ENCODE measurements at places on chromosomes 1 and 21.

- no peak for DNase-seq
Measured at GRCh38 chr1:232463225-232463624, 166.7 kb downstream of the SIPA1L2 start.

- DNase-seq, result no peak
Measured at GRCh38 chr1:58702261-58703141, 2.6 kb upstream of the MYSM1 start.

GRCh38 chr1:119467857-119468668 lies 38.9 kb upstream of the HSD3B1 start:
- DNase-seq, result no peak

DNA sequence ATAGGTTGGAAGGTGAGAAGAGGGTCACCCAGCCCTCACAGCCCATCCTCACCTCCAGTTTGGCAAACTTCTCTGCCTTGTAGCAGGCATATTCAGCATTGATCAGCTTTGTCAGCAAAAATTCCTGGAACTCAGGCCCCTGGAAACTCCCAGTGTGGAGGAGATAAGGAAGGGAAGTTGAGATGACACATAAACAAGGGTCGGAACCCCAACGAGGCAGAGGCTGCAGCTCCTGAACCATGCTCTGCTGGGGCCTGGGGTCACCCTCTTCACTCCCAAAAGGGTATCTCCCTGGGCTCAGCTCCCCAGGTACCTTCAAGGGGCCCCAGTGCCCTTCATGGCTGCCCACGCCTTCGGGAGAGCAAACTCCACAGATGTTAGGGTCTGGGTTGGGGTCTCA lies 60.4 kb downstream of the RAP1GAP start:
- no peak for DNase-seq

GRCh38 chr1:22681556-22682276 lies 28.7 kb downstream of the C1QB start:
- no peak for DNase-seq

GRCh38 chr1:78229344-78229743 lies 183.6 kb downstream of the GIPC2 start:
- no peak for DNase-seq

GRCh38 chr1:100511058-100511457 lies 26.9 kb upstream of the GPR88 start:
- no peak for DNase-seq

- no peak for DNase-seq
Measured at GRCh38 chr1:11470912-11471311, 8.0 kb upstream of the DISP3 start.

- DNase-seq, result no peak
Measured at GRCh38 chr21:32022146-32022545, 149.3 kb downstream of the HUNK start.

DNA sequence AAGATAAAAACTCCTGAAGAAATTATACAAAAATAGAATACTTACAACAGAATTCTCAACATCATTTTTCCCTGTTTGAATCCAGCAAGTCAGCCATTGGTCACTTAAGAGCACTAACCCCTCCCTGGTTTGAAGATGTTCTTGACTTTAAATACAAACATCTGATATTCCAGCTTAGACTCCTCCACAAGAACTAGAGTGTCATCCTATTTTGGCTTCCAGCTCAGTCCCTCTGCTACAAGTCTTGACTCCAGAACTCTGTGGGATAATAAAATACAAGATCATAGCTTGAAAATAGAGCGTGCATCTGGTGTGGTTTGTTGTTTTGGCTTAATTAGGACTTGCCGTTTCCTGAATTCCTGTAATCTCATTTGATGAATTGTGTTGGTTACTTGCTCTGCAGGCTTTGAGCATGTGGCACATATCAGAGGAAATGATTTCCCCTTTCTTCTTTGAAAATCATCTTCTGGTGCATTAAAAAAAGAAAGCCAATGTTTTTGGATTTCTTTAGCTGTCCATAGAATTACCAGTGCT lies 63.7 kb upstream of the DPT start:
- DNase-seq, result no peak

DNA sequence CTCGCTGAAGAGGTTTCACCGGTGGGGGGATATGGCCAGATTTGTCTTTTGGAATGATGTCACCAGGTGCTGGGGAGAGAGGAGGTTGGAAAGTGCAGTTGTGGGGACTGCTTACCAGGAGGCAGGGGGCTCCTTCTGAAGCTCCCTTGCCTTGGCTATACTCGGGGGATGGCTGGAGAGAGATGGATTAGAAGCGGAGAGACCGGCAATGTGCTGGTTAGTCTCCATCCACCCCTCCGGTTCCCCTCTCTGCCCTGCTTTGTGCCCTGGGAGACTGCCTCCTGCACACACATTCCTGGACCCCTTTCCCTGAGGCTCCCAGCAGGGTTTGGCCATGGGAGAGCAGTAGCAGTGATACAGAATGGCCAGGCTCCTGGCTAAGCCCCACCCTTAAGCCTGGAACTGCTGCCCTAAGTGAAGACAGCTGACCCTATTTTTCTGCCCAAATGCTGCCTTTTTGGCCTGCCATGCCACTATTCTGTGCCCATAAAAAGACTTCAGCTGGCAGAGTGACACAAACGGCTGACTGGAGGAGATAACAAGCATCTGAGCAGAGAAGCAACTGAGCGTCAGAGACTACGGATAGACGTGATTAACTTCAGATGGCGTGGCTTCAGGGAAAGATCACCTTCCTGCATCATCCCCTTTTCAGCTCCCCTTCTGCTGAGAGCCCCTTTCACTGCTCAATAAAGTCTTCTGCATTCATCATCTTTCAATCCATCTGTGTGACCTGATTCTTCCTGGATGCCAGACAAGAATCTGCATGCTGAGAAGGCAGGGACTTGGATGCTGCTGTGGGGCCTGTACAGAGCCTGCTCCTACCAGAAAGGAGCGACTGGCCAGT lies 14.5 kb upstream of the VPS13D start:
- no peak for DNase-seq

- no peak for DNase-seq
Measured at GRCh38 chr1:207306023-207306422, 15.5 kb upstream of the CD55 start.

GRCh38 chr1:232868793-232869491 lies 63.7 kb downstream of the MAP10 start:
- DNase-seq, result no peak

- DNase-seq, result no peak
Measured at GRCh38 chr1:192311281-192311680, 5.5 kb upstream of the RGS21 start.

GRCh38 chr1:183030053-183030452 lies 6.8 kb downstream of the LAMC1 start:
- no peak for DNase-seq

All from T-cell (primary cell).